NCI-H524 (cell line): ENCODE measurements at places on chromosomes 6 and 20.

DNA sequence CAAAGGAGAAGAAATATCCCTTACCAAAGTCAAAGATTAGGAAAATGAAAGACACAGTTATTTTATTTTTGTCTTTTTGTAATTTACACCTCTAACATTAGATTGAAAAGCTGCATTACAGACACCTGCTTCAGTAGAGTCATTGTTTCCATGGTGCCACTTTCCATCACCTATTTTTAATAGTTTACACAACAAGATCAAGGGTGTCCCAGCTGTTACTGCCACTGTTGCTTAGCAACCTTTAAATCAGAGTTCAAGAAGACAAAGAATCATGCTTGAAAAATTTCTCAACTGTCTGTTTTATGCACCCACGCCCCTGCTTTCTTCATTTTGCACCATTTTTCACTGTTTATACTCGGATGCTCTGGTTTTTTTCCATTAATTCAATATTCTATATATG is 668.2 kb upstream of the GJE1 start:
- DNase-seq = peak; percentile 89

DNA sequence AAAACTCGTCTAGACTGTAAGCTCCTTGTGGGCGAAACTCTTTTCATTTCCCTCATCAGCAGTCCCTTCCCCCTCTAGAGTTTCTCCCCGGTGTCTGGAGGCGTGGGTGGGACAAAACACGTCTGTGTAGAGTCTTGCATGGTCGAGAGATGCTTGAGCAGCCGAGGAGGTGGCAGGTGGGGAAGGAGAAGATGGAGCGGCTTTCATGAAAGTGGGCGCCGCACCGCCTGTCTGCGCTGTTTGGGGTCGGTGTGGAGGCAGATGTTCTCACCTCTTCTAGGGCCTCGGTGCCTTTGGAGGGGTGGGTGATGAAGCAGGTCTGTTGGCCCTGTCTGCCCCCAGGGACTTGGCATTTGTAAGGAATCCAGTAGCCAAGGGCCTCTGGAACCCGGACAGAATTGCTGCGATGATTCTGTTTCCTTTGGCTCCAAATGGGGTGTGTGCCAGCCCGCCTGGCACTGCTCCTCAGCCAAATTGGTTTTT is 1.2 kb downstream of the BRPF3 start:
- DNase-seq = no peak

GRCh38 chr20:25294459-25295385 is 46.8 kb downstream of the PYGB start:
- DNase-seq = peak; percentile 77

- no peak for DNase-seq
Measured at GRCh38 chr6:98831959-98832283, 2.5 kb upstream of the POU3F2 start.

- DNase-seq = peak; percentile 98
Measured at GRCh38 chr6:30066577-30067459, at the start of gene PPP1R11. TSS of gene PPP1R11 (plus strand) at chr6:30067198. CDS start at chr6:30067411, 213 bp downstream.

- no peak for DNase-seq
Measured at GRCh38 chr20:56653211-56653610, 24.1 kb downstream of the TFAP2C start.

- no peak for DNase-seq
Measured at GRCh38 chr6:96990462-96990861, 65.9 kb downstream of the KLHL32 start.

- no peak for DNase-seq
Measured at GRCh38 chr20:49697071-49697470, 16.6 kb downstream of the B4GALT5 start.

DNA sequence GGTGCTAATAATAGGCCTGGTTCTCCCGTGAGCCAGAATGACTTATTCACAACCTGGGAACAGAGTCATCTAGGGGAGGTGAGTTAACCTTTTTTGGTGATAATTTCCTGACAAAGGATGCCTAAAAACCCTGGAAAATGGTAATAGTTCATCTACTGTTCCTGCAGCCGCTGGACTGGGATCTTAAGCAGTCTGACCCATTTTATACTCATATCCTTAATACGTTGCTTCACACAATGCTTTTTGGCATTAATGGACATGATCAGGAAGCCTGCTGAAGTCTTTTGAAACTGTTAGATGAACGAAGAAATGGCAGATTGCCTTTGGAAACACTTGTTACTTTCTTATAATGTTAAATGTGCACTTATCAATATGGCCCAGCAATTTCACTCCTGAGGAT is 81.9 kb upstream of the BMP2 start:
- no peak for DNase-seq

- no peak for DNase-seq
Measured at GRCh38 chr6:148423601-148424270, 81.1 kb downstream of the SASH1 start.

DNA sequence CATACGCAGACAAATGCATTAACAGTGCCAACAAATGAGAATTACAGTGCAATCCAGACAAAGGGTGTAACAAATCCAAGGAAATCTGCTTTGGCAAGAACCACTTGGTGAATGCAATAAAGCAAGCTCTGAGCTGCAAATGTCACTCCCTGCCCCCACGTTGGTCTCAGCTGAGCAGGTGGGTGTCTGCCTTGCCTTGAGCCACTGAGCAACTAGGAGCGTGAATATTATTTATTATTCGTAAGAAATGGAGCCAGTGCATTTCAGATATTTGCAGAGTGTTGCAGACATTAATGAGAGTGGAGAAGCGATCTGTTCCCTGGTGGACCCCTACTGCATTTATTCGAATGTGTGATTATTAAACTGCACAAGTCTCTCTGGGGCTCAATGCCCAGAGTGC is 36.6 kb upstream of the F13A1 start:
- DNase-seq = peak; percentile 34

DNA sequence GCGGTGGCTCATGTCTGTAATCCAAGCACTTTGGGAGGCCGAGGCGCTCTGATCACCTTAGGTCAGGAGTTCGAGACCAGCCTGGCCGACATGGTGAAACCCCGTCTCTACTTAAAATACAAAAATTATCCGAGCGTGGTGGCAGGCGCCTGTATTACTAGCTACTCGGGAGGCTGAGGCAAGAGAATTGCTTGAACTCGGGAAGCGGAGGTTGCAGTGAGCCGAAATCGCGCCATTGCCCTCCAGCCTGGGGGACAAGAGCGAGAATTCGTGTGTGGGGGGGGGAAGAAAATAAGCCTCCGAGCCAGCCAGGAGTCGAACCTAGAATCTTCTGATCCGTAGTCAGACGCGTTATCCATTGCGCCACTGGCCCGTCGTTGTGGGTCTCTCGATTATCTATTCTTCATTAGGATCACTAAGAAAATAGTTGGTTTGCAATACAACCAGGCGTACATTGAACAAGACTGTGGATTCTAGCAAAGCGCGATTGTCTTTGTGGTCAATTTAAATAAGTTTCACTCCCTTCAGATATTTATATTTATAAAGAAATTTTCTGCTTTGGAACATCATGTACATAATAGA is 33.9 kb upstream of the PRSS16 start:
- peak; percentile 6 for DNase-seq

DNA sequence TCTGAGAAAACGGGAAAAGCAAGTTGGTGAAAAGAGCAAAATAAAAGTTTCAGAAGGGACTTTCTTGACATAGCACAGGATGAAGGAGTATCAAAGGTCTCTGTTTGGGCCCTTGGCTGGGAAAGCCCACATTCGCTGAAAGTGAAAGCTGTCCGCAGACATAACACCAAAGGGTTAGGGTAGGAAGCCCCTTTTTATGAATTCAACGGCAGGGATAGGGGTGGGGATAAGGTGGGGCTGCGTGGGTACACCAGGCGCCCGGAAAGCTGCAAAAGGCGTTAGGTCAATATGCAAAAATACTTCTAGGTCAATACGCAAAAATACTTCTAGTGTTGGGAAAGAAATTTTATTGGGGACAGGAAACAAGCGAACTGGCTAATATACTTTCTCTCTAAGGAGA is 135.1 kb downstream of the OR2B2 start:
- no peak for DNase-seq

DNA sequence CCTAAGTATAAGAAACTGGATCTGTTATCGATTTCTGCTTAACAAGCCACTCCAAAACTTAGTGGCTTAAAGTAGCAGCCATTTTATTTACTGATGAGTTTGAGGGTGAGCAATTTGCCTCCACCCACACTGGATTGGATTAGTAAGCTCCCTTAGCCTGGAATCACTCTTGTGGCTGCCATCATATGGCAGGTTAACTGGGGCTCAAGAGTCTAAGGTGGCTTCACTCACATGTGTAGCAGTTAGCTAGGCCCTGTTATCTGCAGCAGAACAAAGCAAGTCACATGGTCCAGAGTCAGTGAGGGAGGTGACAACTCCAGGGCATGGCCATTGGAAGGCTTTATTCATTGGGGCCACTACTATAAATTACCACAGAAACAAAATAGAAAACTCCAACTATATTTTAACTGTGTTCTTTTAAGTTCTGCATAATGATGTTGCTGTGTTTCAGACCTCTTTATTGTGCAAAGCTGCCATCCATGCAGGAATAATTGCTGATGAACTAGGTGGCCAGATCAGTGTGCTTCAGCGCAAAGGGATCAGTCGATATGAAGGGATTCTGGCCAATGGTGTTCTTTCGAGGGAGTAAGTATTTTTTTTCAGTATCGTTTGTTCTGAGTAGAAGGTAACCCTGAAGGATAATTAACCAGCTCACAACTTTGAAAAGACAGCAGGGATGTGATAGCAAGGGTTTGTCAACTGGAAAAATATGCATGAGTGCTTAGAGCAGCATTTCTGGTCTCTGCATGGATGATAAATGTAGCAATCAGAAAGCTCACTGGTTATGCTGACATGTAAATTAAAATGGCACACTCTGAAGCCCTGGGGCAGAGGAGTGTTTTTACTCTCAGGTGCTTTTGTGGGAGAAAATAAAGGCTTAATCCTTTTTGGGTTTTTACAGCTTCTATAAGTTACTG is 49.6 kb downstream of the DCBLD1 start:
- peak; percentile 44 for DNase-seq

GRCh38 chr6:107061125-107062020 is 33.4 kb downstream of the MTRES1 start:
- DNase-seq = no peak

- no peak for DNase-seq
Measured at GRCh38 chr6:2810092-2810671, 31.5 kb downstream of the SERPINB1 start.

GRCh38 chr6:21444711-21445260 is 148.8 kb upstream of the SOX4 start:
- no peak for DNase-seq

GRCh38 chr6:88472851-88473525 is 306.8 kb upstream of the CNR1 start:
- DNase-seq = no peak

- DNase-seq = no peak
Measured at GRCh38 chr6:131979515-131980337, 28.6 kb upstream of the CCN2 start.

DNA sequence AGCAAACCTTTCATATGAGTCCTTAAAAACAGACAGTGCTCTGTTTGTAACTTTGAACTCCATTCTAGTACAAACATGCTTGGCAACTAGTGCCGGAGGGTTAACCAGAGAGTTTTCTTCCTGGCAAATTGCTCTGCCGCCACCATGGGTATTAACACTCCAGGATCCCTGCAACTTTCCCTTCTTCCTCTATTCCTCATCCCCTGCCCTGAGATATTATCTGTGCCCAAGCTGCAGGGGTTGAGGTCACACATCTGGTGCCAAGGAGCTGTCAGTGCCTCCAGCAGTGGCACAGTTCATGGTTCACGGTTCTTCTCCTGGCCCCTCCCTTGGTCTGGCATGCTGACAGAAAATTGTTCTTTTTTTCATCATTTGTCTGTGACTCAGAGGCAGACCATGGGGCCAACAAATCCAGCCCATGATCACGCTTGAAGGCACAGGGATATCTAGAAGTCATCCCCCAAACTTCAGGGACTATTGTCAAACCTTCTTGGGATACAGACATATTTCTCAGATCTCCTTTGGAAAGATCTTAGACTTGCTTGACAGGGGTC is 77.5 kb downstream of the ATXN1 start:
- no peak for DNase-seq

DNA sequence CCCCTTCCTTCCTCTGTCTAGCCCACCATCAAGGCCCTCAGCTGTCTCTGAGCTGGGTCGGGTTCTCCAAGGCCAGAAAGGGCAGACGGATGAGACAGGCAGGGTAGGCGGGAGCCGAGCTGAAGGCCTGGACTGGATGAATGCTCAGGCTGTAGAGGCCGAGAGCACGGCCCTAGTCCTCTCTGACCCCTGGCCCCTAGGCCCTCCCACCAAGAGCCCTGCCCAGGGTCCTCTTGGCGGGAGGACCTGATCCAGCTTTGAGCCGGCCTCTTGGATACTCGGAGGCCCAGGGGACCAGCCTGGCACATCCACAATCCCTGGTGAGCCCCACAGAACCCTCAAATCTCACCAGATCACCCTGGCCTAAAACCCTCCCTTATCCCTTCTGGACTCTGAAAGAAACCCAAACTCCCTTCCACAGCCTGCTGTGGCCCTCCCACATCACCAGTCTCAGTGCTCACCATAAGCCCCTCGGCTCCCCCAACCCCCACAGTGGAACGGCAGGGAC is 8.2 kb downstream of the ADISSP start:
- DNase-seq = no peak
